WTC11 (cell line): ENCODE measurements at places on chromosomes 12 and 14.

DNA sequence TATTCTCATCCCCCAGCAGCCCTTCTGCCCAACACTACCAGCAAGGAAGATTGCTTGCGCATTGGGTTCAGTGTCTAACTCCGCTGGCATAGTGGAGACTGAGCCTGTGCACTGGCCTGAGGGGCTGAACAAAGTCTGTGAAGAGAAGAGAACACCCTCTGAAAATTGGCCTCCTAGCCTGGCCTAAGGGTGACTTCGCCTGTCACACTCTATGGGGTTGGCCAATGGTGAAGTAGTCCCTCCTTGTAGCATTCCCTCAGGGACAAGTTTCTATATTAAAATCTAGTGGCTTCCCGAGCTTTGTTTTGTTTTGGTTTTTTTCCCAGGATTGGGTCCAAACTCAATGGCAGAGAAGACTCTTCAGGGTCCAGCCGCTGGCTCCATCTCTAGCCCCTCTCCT, 49.1 kb upstream of the DAAM1 start:
- no peak for DNase-seq

DNA sequence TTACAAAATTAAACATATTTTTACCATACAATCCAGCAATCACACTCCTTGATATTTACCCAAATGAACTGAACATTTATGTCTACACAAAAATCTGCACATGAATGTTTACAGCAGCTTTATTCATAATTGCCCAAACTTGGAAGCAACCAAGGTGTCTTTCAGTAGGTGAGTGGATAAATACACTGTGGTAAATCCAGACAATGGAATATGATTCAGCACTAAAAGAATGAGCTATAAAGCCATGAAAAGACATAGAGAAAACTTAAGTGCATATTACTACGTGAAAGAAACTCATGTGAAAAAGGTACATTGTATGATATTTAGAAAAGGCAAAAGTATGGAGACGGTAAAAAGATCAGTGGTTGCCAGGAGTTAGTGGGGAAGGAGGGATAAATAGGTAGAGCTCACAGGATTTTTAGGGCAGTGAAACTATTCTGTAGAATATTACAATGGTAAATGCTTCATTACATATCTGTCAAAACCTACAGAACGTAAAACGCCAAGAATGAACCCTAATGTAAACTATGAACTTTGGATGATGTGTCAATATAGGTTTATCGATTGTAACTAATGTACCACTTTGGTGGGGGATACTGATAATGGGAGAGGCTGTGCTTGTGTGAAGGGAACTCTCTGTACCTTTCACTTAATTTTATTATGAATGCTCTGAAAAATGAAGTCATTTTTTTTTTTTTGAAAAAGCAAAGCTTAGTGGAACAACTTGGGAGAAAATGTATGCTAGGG, 295.7 kb downstream of the CEP128 start:
- no peak for DNase-seq

- no peak for DNase-seq
These were observed 22.4 kb upstream of the EIF2B2 start for GRCh38 chr14:74980398-74980730.

DNA sequence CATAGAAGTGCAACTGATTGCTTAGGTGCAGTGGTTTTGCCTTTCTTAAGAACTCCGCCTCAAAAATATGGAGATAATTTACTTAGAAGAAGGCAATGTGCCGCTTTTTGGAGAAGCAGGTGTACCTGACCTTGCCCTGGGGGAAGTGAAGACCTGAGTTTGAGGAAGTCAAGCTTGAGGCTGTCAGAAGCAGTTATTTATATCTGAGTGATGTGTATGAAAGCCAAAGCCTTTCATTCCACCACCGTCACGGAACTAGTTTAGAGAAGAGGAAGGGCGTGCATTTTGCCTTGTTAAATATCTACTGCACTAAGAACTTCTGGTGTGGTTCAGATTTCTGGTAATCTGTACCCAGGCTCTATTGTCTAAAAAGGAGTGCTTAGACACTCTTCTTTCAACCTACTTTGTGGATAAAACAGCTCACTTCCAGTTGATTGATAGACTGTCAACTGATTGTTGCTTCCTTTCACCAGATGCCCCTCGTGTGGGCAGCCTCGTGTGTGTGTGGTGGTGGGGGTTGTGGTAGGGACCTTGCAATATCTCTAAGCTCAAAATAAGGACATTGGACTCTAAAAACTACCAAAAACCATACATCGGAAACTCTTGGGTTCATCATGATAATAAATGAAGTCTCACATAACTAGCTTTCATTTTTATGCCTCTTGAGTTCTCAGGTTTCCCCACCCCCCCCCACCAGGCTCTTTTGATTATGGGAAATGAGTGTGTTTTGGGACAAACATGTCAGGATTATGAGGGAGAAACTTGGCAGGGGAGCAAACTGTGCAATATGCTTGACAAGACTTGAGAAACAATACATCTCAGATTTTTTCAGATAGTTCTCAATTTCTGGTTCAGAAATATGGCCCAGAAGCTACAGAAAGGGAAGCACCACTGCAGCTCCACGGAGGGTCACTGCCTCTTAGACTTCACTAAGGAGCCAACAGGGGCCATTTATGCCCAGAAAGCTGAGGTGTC, 78.6 kb downstream of the ARF6 start:
- DNase-seq: no peak

DNA sequence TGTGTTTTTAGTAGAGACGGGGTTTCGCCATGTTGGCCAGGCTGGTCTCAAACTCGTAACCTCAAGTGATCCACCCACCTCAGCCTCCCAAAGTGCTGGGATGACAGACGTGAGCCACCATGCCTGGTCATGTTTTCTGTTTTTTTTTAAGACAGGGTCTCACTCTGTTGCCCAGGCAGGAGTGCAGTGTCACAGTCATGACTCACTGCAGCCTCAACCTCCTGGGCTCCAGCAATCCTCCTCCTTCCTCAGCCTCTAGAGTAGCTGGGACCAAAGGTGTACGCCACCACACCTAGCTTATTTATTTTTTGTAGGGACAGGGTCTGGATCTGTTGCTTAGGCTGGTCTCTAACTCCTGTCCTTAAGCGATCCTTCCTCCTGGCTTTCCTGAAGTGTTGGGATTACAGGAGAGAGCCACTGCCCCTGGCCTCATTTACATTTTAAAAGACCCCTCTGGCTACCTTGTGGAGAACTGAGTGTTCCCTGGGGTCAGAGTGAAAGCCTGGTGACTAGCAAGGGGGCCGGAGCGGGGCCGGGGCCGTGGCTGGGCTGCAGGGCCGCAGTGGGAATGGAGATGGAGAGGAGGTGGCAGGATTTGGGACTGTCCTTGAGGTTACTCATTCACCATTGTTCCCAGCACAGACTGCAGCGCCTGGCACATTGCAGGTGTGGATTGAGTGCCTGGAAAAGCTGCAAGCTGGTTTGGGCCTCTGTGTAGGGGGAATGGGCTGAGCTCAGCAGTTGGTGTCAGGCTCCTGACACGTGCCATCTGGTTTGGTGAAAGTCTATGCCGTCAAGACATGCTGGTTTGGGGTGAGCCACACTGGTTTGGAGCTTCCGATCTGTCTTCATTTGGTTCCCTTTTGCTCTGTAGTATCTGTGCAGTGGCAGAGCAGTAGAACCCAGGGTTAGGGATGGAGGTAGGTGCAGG, 18.1 kb downstream of the KMT5A start:
- peak; percentile 60 for DNase-seq

GRCh38 chr14:66920196-66920595, 269.0 kb upstream of the GARIN2 start:
- no peak for DNase-seq

- DNase-seq: no peak
These were observed 1.8 kb upstream of the CEP170B start for GRCh38 chr14:104863131-104863862.

- DNase-seq: peak; percentile 79
These were observed 918 bp downstream of the LIN7A start for GRCh38 chr12:80936642-80937390.

- DNase-seq: no peak
These were observed 321.9 kb upstream of the RTL1 start for GRCh38 chr14:101225157-101226152.

DNA sequence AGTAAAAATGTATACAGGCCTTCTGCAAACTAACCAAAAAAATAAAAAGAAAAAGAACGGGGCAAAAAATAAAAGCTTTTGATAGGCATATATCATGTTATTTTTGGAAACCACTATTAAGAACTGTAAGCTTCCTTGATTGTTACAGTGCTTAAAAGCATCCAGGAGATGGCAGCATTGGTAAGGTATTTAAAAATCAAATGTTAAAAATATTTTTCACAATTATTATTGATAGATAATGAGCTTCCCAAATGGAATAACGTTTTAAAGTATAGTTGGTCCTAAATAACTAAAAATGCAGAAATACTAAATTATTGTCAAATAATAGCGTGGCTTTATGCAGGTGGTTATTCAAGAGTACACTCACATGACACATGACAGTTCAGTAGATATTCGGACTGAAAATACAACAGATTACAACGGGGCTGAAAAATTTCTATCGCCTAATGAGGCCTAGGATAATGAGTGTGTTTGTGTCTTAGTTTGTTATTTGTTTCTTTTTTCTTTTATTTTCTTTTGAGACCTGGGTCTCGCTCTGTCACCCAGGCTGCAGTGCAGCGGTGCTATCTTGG, 127.2 kb upstream of the ATF7IP start:
- DNase-seq: no peak

DNA sequence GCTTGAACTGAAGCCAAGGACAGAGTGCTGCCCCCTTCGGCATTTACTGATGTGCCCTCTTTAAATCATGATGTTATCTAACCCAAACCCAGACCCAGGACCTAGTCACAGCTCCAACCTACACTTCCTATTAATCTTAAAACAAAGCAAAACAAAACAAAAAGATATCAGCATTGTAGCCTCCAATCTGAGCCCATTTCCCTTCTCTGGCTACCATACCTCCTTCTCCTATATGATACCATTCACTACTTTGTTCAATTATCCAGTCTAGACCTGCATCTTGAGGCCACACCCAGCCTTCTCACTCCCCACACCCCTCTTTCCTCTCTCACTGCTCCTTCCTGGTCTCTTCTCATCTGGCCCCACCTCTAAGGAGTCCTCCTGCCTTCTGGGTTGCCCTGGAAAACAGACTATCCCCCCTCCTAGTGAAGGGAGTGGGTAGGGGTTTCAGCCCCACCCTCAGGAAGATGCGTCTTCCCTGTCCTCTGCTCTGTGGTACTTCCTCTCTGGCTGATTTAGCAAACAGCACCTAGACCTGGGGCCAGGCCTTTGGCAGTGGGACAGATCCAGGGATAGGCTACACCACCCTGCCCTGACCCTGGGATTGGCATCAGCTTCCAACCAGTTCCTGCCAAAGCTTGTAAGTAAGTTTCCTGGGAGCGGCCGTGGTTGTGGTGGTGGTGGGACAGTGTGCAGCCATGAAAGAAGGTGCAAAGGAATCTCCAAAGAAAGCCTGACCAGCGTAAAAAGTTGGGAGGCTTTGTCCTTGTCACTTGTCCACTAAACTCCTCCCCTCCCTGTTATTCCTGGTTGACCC, 3.3 kb downstream of the LTB4R start:
- DNase-seq: no peak

- no peak for DNase-seq
These were observed 806 bp downstream of the LTBR start for GRCh38 chr12:6384499-6385436.

GRCh38 chr12:32574585-32574984, 104.5 kb upstream of the DNM1L start:
- no peak for DNase-seq

DNA sequence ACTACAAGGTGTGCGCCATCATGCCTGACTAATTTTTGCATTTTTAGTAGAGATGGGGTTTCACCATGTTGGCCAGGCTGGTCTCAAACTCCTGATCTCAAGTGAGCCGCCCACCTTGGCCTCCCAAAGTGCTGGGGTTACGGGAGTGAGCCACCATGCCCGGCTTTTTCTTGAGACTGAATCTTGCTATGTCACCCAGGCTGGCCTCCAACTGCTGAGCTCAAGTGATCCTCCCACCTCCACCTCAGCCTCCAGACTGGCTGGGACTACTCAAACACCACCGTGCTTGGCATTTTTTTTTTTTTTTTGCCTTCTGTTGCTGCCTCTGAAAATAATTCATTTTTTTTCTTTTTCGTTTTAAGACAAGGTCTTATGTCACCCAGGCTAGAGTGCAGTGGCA, 8.2 kb upstream of the ESPL1 start:
- no peak for DNase-seq

DNA sequence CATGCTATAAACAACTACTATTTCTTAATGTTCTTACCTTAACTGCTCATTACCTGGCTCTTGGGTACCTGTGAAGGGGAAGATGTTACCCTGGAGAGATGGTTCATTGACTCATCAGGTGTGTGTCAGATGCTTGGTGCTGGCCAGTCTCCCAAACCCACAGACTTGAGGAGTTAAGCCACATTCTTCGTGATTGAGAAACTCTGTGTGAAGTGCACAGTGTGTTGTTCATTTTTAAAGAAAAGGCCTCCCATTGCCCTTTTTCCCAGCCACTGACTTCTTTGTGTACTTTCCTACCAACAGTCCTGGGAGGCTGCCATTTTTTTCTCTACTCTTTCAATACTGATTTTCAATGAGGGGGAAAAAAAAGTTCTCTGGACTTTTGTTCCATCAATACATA, 3.2 kb downstream of the MGST1 start:
- DNase-seq: no peak

DNA sequence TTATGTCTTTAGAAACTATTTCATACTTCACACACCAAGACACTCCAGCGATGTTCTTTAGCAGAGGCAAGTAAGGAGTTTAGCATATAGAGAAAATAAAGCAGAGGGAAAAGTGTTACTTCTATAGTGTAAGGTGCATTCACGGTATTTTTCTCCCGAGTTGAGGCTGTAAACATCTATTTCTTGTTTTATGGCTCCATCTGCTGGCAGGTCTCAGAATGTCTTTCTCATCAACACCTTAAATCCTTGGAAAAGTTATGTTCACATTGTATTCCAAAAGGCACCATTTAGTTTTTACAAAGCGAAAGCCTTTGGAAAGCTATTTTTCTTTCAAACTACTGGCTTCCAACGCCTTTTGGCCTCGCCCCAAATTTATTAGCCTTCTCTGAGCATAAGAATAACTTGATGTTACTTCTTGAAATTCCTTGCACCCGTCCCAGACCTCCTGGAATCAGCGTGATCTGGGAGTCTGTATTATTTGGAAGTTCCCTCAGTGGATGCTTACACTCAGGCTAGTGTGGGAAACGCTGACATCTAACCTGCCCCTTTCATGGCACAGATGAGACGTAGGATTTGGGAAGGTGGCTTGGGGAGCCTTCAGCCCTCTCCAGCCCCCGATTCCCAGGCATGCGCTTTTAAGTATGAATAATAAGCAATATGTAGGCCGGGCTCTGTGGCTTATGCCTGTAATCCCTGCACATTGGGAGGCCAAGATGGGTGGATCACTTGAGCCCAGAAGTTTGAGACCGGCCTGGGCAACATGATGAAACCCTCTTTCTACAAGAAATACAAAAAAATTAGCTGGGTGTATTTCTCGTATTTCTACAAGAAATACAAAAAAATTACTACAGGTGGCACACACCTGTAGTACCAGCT, 1.9 kb upstream of the PIWIL1 start:
- no peak for DNase-seq
